ENCODE measurements at places on chromosomes 5 and 9. TPM values are rescaled to one million over a fixed set of nuclear protein-coding genes. Genes with fewer than 3 reads are reported as not detected.

The CDC20B gene
- not detected for total RNA-seq

The PALM2AKAP2 gene
- total RNA-seq: 1.1 TPM

The GMCL2 gene
- not detected for total RNA-seq

The ENTREP1 gene
- total RNA-seq: 4.2 TPM

The HNRNPAB gene
- 150 TPM for total RNA-seq

The CD274 gene
- 3.5 TPM for total RNA-seq

Data from esophagus squamous epithelium (tissue), 5 donors.